Chondrocyte (in vitro differentiated cells): ENCODE measurements at places on chromosomes 11 and 22.
A peak's percentile ranks its signal among the peaks of the same experiment; 100 is the strongest.

GRCh38 chr11:103696123-103696522, 340.3 kb upstream of the DDI1 start:
- H3K27me3 ChIP-seq = peaks cover 12% of the 10 kb centered on the region
- no peak for DNase-seq
- no peak overlapping the region for H3K4me3 ChIP-seq
- no peaks in the 10 kb centered on the region for H3K36me3 ChIP-seq
- H3K27ac ChIP-seq = no peak overlapping the region

DNA sequence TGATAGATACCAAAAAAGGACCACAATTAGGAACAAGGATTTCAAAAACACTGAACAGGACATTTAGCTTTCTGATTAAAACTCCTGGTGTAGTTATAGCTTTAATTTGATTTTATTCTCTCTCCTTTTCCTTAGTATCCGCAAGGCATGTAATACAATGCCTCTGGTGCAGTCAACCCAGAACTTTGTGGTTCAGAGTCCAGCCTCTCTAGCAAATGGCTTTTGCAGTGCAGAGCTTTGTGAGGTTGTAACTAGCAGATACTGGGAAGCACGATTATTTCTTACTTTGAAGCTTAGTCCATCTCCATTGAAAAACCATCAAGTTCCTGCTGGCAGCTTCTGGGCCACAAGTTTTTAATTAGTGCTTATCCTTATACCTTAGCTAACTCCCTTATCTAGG, 79.8 kb downstream of the GRIA4 start:
- peaks cover 2% of the 10 kb centered on the region for H3K27me3 ChIP-seq
- DNase-seq = no peak
- H3K4me3 ChIP-seq = no peak overlapping the region
- no peaks in the 10 kb centered on the region for H3K4me1 ChIP-seq

DNA sequence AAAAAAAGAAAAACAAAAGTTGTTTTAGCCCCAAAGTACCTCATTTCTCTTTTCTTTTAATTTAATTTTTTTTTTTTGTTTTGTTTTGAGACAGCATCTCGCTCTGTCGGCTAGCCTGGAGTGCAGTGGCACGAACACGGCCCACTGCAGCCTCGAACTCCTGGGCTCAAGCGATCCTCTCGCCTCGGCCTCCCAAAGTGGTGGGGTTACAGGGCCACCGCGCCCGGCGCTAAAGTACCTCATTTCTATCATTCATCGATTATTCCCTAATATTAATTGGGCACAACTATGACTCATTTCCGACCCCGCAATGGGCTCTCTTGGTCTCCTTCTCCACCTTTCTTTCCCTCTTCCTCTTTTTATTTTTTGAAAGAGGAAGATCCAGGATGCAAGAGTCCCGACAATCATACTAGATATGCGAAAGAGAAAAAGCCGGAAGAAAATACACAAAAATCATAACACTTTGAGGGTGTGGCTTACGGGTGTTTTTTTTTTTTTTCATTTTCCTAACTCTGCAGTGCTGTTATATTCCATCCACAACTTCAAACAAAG, 475 bp upstream of the AIP start:
- peak overlapping the region; percentile 98 for H3K27ac ChIP-seq
- DNase-seq = no peak
- peaks cover 37% of the 10 kb centered on the region for H3K4me1 ChIP-seq
- H3K4me3 ChIP-seq = peak overlapping the region; percentile 83
- no peaks in the 10 kb centered on the region for H3K36me3 ChIP-seq

- peaks cover 4% of the 10 kb centered on the region for H3K27me3 ChIP-seq
- DNase-seq = no peak
- no peaks in the 10 kb centered on the region for H3K36me3 ChIP-seq
- H3K4me1 ChIP-seq = peaks cover 10% of the 10 kb centered on the region
These were observed 7.6 kb downstream of the ST14 start for GRCh38 chr11:130167146-130167545.

DNA sequence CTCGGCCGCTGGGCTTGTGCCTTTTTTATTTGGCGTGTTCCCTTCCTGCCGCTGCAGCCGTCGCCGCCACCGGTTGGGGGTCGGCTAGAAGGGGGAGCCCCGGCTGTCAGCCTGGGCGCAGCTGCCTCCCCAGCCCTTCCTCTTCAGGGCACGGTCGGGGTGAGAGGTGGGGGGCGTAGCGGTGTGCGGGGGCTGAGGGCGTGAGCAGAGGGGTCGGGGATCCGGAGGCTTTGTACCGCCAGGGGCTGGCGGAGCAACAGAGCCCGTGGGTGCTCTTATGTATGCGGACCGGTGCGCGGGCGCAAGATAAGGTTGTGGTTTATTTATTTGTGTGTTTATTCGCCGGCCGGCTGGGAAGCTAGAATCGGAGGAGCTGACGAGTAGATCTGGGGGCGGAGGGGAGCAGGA, 477 bp downstream of the ZBTB16 start:
- no peak for DNase-seq

GRCh38 chr11:76935042-76935441, 74.3 kb downstream of the ACER3 start:
- no peak overlapping the region for H3K27ac ChIP-seq
- no peaks in the 10 kb centered on the region for H3K4me1 ChIP-seq
- no peaks in the 10 kb centered on the region for H3K27me3 ChIP-seq

GRCh38 chr11:12692229-12693075, 18.2 kb downstream of the TEAD1 start:
- H3K4me3 ChIP-seq = peak overlapping the region; percentile 45
- no peaks in the 10 kb centered on the region for H3K27me3 ChIP-seq
- peaks cover 94% of the 10 kb centered on the region for H3K4me1 ChIP-seq
- H3K36me3 ChIP-seq = peaks cover 1% of the 10 kb centered on the region
- DNase-seq = no peak
- H3K27ac ChIP-seq = peak overlapping the region; percentile 99
